ENCODE measurements at places on chromosomes 3 and 15.

DNA sequence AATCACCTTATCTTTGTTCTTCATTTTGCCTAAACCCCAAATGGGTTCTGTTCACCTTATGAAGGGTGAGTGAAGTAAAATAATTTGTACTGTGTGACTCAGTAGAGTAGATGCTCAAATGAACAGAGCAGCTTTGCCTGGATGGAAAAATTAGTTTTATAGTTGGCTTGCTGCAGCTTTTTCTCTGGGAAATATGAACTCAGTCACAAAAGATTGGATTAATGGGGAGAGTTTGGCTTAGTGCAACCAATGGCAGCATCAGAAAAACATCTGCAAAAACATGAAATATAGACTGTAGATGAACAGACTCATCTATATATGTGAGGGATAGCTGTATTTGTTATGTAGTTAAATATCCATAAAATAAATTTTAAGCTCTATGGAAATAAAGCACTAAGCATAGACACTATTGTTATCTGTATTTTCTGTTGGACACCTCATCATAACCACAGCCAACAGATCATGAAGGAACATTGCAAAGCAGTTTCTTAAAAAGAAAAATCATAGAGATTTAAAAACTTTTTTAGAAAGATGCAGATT lies 181.3 kb downstream of the ECT2 start:
- DNase-seq: no peak

- DNase-seq: no peak
Observed at GRCh38 chr3:195160257-195160898, 110.6 kb downstream of the XXYLT1 start.

- DNase-seq: no peak
Observed at GRCh38 chr3:27677565-27677964, 44.6 kb downstream of the EOMES start.

GRCh38 chr3:167728632-167729323 lies 5.9 kb downstream of the PDCD10 start:
- no peak for DNase-seq

DNA sequence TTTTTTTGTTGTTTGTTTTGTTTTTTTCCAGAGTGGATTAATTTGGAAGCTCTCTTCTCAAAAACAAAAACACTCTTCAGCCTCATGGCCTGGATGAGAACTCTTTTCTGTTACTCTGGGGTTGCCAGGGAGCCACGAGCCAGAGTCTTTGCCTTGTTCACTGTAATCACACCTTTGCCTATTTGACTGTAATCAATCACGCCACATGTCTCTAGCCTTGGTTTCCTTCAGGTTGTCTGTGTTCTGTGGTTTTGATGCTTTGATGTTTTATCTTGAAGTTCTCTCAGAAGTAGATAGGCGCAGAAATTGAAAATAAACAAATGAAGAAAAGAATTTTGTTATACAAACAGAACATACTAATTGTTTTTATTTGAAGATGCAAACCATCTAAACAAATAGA lies 62.3 kb upstream of the IGF1R start:
- DNase-seq: no peak

DNA sequence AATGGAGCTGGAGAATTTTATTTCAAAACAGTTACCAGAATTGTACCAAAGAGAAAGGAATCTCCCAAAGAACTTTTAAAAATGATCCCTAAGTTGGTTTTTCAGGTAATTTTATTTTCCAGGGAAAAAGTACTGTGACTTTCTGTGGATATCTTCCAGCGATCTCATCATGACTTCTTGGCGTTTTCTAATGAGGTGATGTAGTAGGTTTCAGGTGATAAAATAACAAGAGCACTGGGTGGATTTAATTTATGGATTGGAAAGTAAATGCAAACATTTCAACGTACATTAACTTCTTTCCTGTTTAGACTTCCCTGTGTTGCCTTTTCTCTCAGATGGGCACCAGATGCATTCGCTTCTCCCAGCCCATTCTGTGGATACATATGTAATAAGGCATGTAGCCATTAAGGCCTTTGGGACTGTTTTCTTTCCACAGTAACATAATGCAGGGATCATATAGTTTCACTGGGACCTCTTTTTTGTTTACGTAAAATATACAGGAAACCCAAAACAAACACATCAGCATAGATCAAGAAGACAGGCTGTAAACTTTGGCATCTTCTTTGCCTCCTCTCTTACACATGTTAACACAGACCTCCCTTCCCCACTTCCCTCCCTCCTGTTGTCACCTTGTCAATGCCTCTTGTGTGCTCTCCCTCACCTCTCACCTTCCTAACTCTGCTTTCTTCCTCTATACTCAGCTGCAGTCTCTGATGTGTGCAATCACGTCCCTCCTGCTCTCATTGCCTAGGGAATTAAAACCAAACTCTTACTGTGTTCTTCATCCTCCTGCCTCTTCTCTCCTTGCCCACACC lies 13.0 kb downstream of the PHLDB2 start:
- DNase-seq: no peak

DNA sequence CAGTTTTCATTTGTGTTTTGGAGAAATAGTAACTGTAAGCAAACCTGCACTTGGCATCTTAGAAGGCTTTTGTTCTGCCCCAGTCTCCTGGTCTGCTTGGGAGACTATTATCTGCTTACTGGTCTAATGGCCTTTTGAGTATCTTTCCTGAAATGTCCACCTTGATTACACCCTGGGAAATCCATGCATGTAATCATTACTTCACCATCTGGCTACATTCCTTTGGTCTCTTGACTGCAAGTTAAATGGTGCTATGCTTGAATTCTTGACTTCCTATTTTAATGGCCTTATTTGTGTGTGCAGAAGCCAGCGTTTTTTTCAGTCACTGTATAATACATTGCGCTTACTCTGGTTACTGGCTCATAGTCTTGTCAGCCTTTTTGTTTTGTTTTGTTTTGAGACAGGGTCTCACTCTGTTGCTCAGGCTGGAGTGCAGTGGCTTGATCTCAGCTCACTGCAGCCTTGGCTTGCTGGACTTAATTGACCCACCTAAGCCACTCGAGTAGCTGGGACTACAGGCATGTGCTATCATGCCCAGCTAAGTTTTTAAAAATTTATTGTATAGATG lies 30.0 kb downstream of the CHD2 start:
- no peak for DNase-seq

GRCh38 chr15:66359740-66360139 lies 3.3 kb upstream of the TIPIN start:
- no peak for DNase-seq

DNA sequence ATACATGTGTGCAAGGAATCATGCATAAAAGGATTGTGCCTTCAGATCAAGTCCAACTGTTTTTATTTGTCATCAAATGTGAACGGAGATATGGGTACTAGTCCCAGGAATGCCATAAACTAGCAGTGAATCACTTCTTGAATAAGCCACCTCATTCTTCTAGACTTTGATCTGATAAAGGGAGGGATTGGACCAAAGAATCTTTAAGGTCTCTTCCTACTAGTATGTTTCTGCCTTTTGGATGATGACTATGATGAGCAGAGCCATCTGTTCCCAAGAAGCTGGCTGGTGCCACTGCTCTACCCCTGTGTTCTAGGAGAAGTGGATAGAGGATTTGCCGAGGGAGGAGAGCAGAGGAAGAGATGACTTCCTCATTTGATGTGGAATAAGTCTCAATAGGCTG lies 28.8 kb upstream of the UACA start:
- no peak for DNase-seq

DNA sequence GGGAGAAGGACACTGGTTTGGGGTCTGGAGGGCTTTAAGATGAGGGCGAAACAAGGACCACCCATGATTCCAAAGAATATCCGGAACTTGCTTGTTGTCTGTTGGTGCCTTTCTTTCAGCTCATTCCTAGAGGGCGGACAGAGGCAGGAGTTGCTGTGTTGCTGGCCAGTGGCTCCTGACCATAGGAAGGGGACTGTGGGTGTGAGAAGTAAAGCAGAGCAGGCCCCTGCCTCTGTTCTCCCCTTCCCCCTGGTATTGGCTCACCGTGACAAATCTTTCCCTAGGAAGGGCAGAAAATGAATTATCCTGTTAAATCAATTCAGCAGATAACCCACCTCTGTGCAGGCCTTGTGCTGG lies 89.1 kb downstream of the LIPC start:
- no peak for DNase-seq

- no peak for DNase-seq
Observed at GRCh38 chr3:65024148-65024547, 336.3 kb upstream of the ADAMTS9 start.

DNA sequence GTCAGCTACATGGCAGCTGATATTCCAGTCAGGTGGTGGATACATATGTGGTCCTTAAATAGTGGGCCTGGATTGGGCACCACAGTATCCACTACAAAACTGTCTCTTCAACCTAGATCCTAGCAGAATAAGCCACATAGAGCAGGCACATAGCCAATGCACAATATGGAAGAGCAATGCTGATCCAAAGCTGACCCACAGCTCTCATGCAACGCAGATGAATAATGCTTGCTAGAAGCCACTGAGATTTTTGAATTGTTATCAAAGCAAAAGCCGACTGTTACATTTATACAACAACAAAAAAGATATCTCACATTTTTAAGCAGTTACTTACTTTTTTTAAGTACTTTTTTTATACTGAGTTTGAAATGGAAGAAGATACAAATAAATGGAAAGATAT lies 11.2 kb downstream of the CNTN3 start:
- no peak for DNase-seq

- DNase-seq: no peak
Observed at GRCh38 chr3:171088496-171088895, 62.0 kb upstream of the SLC2A2 start.

GRCh38 chr3:99508191-99508590 lies 130.2 kb upstream of the COL8A1 start:
- DNase-seq: no peak

- DNase-seq: no peak
Observed at GRCh38 chr15:80837006-80837405, 57.8 kb downstream of the CEMIP start.

GRCh38 chr3:115741650-115742049 lies 118.3 kb downstream of the GAP43 start:
- DNase-seq: no peak

DNA sequence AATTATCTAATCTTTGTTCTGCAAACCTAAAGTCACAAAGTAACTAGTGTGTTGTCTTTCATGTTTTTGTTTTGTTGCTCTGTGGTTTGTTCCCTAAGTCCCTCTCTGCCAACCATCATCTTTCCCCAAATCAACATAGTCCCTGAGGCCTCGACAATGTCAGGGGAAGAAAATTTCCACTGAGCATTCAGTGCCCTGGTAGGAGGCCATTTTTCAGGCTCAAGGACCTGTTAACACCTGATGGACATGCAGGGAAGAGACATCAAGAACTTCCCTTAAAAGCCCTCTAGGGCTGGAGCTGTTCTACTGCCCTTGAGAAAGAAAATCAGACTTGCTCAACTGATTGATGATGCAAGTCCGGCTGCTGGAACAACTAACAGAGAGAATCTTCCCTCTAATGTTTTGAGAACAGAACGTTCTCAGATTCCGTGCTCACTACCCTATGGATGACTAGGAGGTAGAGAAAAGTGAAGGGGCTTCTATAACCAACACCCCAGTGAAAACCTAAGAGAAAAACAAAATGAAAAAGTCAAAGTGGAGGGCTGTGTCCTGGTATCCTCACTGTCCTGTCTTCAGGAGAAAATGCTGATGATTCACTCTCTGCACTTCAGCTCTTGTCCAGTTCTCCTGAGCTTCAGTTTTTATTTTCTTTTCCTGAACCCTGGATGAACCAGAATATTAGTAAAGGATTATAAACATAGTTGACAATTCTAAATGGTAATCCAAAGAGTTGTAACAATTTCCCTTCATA lies 373.1 kb downstream of the FOXP1 start:
- DNase-seq: no peak

DNA sequence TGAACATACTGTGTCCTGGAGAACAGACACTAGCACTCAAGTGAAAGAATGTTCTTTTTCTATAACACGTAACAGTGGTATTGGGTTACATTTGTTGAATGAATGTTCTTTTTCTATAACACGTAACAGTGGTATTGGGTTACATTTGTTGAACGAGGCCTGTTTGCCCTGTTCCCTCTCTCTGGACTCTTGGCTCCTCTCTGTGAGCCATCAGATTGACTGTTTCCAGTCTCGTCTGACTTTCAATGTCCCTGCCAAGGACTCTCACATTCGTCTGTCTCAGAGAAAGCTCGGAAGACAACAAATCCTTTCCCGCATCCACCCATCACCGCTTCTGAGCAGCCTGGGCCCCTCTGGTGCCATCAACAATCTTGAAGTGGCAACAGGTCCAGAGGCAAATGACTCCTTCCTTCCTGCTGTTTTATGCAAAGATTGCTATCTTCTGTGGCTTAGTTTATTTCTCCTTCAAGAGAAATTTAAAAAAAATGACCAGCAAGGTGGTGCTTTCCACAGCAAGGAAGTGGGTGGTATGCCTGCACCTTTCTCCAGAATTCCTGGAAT lies 8.0 kb downstream of the TMEM45A start:
- DNase-seq: no peak

- no peak for DNase-seq
Observed at GRCh38 chr3:4711680-4711992, 218.5 kb downstream of the ITPR1 start.

GRCh38 chr3:177693616-177694264 lies 496.5 kb upstream of the TBL1XR1 start:
- DNase-seq: no peak

DNA sequence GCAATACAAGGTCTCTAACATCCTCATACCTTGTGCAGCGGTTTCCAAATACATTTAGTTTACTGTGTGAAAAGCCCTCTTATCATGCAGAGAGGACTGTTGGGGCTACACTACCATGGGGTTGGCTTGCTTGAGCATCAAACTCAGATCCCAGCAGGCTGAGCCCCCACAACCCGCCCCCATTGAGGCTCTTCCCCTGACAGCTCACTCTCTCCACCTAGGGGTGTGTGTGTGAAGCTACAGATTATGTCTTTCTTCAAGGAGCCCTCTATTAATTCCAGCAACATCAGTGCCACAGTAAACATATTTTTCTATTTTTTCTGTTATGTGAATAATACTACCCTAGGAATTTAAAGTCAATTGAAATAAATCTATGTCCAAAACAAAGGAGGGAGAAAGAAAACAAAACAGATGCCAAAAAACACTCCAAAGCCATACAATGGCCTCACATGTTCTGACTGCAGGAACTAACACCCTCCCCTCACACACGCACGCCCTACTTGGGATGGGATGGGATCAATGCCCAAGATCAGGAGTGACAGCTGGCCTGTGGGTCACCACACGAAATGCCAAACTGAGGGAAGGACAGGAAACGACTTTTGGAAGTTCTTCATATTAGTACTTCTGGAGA lies 14.7 kb downstream of the TM4SF4 start:
- no peak for DNase-seq

DNA sequence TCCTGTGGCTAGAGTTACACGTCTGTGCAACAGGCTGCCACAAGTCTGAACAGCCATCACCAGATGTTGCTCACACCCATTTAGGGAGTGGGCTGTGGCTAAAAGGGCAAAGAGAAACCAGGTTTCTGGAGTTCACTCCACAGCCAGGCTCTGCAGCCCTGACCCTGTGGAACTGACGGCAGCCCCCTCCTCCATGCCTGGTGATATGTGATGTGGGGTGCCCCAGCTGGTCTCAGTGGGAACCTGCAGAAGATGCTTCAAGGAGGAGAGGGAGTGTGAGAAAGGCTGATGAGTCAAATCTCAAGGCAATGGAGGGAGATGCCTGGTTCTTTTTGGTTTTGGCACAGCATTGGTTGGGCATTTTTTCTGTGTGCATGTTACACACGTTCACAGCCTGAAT lies 130.6 kb downstream of the TPRA1 start:
- no peak for DNase-seq

Measured in NCI-H510A treated with DMSO at 0.1 percent for 48 hours (cell line).